ENCODE measurements at places on chromosomes 1 and 21.

GRCh38 chr1:221149111-221149510 lies 269.9 kb downstream of the HLX start:
- no peak for DNase-seq

DNA sequence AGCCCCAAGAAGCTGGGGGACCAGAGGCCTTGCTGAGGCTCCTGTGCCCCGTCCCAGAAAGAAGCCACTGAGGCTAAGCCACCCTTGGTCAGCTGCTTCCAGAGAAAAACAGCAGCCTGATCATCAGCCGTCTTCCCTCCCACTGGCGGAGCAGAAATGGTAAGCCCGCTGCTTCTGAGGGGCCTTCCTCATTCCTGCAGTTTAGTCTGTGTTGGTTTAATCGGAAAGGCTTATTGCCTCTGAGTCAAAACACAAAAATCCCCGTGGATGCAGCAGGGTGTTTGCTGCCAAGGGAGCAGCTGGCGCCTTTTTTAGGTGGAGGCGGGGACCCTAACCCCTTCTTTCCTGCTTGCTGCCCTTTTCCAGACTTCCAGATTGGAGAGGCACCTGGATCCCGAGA lies 33.9 kb downstream of the SPSB1 start:
- DNase-seq, result no peak

- no peak for DNase-seq
These were observed 19.8 kb upstream of the UBXN10 start for GRCh38 chr1:20166051-20166450.

GRCh38 chr1:39006726-39007645 lies 15.9 kb downstream of the AKIRIN1 start:
- no peak for DNase-seq

DNA sequence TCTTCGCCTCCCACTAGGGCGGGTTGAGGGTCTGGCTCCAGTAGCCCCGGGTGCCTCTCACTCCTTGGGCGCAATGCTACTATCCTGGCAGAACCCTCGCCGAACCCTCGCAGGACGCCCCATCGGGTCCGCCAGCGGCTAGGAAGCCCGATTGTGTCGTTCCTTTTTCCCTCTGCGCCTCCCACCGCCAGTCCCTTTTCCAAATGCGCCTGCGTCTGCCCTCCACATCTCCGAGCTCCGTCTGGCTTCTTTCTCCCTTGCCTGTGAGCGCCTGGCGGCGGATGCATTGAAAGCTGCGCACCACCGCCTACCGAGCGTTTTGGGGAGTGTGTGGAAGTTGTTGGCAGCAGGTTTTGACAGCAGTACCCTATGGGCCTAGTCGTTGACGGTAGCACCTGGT lies 1.0 kb upstream of the DIRAS3 start:
- DNase-seq, result no peak

- DNase-seq, result no peak
These were observed 111.0 kb downstream of the KCNJ6 start for GRCh38 chr21:37805266-37805665.

- no peak for DNase-seq
These were observed 295.0 kb upstream of the NCAM2 start for GRCh38 chr21:20703112-20703767.

DNA sequence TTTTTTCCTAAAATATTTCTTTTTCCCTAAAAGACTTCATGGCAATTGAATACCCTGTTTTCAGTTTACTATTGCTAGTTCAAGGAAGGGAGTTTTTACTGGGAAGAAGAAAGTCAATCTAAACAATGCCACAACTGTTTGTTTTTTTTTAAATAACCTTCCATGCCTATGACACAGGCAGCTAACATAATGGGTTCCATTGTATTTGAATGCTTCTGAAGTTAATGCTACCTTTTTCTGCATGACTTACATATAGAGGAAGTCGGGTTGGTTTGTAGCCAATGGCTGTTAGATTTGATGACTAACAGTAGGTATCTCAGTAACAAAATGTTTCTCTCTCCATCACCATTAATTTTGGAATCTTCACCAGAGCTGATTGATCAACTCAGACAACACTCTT lies 134.0 kb downstream of the KIF26B start:
- no peak for DNase-seq

DNA sequence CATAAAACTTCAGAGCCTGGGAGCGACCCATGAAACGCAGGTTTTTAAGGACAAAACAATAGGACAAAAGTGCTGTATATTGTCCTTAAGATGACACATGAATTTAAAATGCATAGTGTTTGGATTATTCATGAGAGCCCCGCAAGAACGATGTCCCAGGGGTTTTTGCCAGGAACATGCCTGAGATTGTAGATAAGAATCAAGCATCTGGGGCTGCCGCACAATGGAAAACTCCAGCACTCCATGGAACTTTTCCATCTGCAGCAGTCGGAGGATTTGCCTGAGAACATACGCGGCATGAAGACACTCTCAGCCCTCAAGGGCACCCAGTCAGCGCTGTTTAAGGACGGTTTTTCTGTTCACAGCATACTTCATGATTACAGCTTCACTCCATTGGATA lies 5.3 kb upstream of the ERG start:
- no peak for DNase-seq

- no peak for DNase-seq
These were observed 75.0 kb upstream of the SELENON start for GRCh38 chr1:25724966-25725365.

DNA sequence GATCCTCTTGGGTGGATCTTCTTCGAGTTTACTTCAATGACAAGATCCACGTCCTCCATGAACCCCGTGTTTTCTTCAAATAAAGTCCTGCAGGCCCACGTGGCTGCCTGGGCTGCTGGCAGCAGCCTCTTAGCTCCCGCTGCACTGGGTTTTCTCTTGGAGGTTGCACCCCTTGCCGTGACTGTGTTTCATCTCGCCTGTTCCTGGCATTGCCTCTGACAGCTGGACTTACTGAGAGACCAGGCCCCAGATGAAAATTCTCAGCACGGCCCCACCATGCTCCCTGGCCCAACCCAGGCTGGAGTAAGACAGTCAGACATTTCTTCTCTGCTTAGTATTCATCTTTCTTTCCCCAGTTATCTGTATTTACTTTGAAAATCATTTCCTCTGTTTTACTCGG lies 274.8 kb upstream of the RUNX1 start:
- no peak for DNase-seq

DNA sequence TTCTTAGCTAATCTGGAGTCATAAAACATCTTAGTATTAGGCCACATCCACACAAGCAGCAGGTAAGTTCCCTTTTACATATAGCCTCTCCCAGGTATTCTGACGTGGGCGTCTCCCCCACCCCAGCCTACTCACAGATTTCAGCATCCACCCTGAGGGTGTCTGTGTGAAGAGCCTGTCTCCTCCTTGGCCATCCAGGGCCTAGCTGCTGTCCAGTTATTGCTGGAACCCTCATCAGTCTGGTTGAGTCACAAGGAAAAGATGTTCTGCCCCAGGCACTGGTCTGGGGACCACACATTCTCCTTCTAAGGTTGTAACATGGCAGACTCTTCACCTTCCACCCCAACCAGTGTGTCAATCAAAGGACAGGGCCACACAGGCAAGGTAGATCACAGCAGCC lies 57.6 kb downstream of the ETS2 start:
- DNase-seq, result no peak

DNA sequence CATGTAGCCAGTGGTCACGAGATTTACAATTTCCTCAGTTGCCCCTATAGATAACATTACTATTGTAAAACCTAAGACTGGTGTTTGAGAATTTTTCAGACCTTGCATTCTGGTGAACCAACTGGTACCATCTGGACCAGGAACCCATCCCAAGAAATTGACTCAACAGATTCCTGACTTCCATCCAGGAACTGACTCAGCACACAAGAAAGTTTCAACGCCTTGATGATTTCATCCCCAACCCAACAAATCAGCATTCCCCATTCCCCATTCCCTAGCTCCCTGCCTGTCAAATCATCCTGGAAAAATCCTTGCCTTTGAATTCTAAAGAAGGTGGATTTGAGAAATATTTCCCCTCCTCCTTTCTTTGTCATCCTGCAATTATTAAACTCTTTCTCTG lies 529.8 kb upstream of the PRMT6 start:
- no peak for DNase-seq

DNA sequence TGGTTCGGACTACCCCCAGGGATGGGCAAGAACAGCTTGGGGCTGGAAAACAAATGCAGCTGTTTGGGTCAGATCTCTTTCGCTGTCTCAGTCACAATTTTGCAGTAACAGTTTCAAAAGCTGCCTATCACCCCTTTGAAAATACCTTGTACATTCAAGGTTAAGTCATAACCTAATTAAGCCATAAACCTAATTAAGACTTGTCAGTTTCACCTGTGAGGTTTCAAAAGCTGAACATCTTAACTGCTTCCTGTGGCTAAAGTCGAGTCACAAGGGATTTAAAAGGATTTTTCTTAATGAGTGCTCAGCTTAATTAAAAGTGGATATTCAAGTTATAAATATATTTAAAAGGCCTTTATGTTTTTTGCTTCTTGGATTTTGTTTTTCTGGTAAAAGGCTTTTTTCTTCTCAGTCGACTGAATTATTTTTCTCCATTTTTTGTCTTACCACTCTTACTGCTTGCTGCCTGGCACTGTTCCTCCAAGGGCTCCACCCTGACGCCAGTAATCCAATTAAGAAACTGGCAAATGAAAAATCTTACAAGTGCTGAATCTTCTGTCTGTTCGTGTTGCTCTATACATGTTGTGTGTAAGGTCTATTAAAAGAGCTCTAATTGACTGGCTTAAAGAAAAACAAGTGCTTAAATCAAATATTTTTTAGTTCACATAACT lies 31.3 kb downstream of the CBR1 start:
- DNase-seq, result no peak

GRCh38 chr1:12585536-12585935 lies 32.5 kb downstream of the DHRS3 start:
- DNase-seq, result no peak

GRCh38 chr1:213120386-213120785 lies 69.3 kb downstream of the RPS6KC1 start:
- DNase-seq, result no peak

Measured in CD4-positive, alpha-beta T cell treated with Interleukin-12 subunit alpha and Interleukin-12 subunit beta, for 1 hour (primary cell).